ENCODE measurements at places on chromosomes 7 and 10.

GRCh38 chr7:724298-724697 lies 2.2 kb upstream of the DNAAF5 start:
- DNase-seq: no peak

GRCh38 chr7:139358541-139359365 lies 941 bp upstream of the LUC7L2 start:
- DNase-seq: no peak

DNA sequence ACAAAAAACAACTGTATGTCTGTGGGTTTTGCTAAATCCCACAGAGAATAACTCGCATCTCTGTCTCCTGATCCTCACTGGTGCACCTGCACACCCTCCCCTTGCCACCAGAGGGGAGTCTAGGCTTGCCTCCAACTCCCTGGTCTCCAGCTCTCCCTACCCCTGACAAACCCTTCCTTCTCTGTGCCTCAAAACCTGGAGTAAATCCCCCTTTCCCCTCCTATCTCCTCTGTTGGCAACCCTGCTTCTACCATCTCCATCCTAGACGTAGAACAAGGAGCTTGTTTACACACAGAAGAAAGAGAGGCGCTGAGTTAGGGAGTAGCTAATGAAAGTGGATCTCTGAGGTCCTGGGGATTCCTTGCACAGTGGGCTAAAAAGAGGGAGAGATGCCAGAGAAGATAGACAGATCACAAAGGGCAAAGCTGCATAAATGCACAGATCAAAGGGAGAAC lies 6.0 kb downstream of the MBLAC1 start:
- peak; percentile 43 for DNase-seq

DNA sequence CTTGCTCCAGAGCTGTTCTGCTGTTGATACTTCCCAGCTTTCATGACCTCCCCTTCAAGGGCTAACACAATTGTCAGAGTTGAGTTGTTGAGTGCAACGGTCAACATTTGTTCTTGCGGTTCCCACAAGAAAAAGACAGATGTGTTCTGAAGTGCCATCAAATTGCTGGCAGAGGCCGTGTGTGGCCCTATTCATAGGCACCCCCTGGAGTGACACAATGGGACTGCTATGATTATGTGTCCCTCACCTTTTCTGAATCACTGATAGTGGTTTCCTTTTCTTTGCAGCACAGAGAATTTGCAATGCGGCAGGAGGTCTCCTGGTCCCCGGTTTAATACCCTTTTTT lies 5.8 kb upstream of the IGFBP1 start:
- DNase-seq: no peak

- no peak for DNase-seq
Measured at GRCh38 chr7:28390426-28390825, 21.9 kb upstream of the CREB5 start.

All from stimulated activated CD8-positive, alpha-beta memory T cell treated with anti-CD3 and anti-CD28 coated beads, Interleukin-2, amount 100 ng/mL, for 1 hour (primary cell).